ENCODE measurements at places on chromosomes 3 and 15.

- DNase-seq: peak; percentile 37
Measured at GRCh38 chr15:38299216-38299615, 46.6 kb downstream of the SPRED1 start.

GRCh38 chr15:32855942-32856341 is 138.1 kb downstream of the GREM1 start:
- peak; percentile 86 for DNase-seq

GRCh38 chr15:89971592-89971997 is 29.5 kb upstream of the ZNF710 start:
- peak; percentile 76 for DNase-seq

DNA sequence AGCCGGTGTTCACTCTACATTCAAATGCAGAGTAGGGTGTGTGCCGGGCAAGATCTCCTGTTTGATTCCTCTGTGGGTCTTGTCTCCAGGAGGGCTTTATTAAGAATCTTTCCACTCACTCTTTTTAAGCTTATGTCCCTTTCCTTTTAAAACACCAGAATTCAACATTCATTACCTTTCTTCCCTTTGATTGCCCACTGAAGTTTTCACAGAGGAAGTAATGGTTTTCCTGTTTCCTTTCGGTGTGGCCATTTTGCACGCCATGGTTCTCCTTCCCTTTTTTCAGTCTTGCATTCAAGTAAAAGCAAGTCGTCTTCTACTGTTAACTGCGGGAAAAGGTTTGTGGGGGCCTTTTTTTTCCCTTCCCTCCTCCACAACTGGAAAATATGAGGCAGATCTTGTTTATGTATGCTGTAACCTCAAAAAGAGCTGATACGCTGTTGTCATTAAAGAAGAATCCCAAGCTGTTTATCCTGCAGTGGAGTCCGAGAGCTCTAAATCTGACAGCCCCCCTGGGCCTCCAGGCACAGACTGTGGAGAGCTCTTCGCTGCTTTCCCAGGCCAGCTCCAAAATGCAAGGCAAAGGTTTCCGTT is 40.5 kb downstream of the FILIP1L start:
- DNase-seq: no peak

DNA sequence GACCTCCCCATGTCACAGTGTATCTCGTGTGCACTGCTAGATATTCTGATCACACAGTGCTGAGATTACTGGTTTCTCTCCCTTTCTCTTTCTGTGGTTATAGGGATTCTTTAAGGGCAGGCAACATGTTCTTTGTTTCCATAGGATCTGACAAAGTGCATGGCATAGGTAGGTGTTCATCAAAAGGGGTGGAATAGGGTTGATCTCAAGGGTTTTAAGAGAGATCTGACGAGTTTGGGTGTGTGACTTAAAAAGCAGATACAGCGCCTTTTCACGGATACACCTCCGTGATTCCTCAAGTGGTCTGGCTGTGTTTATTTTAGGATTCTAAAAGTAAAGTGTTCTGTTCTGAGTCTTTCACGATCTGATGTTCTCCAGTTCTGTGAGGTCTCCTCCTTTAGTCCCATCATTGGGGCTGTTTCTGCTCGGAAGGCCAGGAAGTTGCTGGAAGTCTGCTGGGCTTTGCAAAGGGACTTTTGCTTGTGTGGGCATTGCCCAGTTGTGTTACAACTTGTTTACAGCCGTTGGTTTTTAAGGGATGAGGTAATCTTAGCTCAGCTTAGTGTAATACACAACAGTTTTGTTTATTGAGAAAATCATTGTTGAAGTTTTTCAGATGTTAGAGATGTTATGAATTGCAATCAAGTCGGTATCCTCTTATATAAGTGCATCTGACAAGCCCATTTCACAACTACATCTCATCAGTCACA is 34.8 kb downstream of the IGF1R start:
- peak; percentile 76 for DNase-seq

GRCh38 chr15:65189102-65189740 is 4.1 kb upstream of the CLPX start:
- DNase-seq: peak; percentile 62

GRCh38 chr15:58568157-58568571 is 136.4 kb downstream of the LIPC start:
- DNase-seq: no peak

GRCh38 chr3:171219258-171219657 is 192.7 kb upstream of the SLC2A2 start:
- no peak for DNase-seq

DNA sequence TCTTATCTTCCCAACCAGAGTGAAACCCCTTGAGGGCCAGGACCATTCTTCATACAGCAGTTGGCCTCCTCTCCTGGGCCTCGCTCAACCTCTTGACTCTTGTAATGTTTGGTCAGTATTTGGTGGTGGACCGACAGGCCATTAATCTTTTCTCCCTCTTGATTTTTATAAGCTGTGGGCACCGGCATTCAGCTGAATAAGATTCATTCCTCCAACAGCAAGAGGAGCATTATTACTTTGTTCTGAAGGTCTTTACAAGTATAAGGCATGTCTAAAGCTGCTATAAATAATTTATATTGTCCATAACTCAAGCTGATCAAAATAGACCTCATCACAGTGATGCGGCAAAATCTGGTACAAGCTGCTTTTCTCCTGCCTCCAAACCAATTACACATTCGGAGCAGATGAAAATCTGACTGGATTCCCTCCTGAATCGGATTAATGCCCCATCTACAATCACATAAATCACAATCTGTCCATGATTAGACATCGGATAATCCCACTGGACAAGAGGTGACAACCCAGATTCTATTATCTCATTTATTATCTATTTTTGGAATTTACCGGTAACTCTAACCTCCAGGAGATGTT is 8.4 kb upstream of the ISL2 start:
- no peak for DNase-seq

DNA sequence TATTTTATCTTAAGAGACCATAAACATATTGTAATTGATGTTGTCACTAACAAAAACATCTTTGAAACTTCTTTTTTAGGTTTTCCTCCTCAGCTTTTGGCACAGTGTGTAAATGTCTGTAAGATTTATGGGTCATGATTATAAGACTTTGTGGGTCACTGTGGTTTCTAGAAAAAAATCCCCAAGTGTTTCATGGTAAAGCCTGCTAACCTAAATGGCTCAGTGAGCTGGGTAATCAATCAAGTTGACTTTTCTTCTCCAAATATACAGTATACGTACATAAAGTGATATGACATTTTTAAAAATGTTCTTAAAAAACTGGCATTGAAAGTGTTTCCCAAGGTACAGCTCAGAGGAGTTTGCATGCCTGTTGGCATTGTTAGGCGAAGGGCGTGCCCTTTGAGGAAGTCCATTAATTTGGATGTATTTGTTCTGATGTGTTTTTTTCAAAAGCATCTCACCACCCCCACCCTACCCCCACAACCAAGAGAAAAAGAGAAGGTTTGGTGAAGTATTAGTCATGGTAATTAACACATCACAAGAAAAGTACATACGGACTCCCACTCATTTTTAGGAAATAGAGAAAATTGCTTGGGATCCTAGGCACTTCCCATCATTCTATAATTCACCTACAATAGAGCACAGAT is 385.4 kb upstream of the LRRC3B start:
- peak; percentile 1 for DNase-seq

- no peak for DNase-seq
Measured at GRCh38 chr15:90570643-90571042, 40.9 kb downstream of the CRTC3 start.

DNA sequence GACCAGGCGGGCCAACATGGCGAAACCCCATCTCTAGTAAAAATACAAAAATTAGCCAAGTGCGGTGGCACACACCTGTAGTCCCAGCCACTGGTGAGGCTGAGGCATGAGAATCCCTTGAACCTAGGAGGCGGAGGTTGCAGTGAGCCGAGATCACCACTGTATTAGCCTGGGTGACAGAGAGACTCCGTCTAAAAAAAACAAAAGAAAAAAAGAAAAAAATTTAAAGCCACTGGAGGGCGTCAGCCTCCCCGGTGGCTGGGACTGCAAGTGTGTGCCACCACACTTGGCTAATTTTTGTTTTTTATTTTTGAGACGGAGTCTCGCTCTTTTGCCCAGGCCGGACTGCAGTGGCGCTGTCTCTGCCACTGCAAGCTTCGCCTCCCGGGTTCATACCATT is 7.9 kb downstream of the RTF1 start:
- no peak for DNase-seq

DNA sequence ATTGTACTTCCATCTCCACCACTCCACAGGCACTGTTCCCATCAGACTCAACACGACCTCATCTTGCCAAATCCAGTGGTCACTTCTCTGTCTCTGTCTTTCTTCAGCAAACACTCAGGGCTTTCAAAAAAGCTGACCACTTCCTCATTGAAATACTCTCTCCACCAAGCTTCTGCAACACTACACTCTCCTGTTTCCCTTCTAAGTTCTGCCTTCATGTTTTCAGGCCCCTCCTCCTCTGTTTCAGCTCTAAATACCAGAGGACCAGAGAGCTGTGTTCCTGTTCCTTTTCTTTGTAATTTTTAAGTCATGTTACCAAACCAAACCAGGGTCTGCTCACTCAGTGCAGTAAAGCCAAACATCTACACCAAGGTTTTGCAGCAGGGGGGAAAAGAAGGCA is 33.8 kb upstream of the ACP3 start:
- no peak for DNase-seq

DNA sequence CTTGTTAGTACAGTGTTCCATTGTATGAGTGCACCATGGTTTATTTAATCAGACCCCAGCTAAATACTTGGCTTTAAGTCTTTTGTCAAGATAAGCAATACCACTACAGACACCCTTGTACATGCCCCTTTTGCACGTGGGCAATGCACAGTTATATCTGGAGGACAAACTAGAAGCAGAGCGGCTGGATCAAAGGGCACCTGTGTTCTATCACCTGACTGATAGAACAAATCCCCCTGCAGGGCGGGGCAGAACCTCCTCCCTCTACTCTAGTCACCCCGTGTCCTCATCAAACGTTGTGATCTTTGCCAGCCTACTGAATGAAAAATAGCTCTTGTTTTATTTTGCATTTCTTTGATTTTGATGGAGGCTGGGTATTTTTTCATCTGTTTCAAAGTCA is 314.9 kb downstream of the TLE3 start:
- DNase-seq: no peak

DNA sequence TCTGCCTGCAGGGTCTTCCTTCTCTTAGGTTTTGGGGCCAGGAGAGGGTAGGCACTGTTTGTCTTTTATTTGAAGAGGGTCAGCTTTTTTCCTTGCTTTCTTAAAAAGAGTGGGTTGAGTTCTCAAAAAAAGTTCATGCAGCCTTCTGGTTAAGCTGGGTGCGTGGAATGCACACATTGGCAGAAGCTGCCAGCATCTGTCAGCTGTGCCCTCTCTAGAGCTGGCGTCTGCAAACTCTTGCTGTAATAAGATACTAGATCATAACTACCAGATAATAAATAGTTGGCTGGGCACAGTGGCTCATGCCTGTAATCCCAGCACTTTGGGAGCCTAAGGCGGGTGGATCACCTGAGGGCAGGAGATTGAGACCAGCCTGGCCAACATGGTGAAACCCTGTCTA is 373.4 kb downstream of the OCA2 start:
- no peak for DNase-seq

- DNase-seq: peak; percentile 59
Measured at GRCh38 chr15:101684384-101684783, 32.2 kb upstream of the TM2D3 start.

GRCh38 chr3:129485721-129486663 is 42.4 kb upstream of the RHO start:
- DNase-seq: peak; percentile 100

- no peak for DNase-seq
Measured at GRCh38 chr3:115857518-115858136, 234.3 kb downstream of the GAP43 start.

DNA sequence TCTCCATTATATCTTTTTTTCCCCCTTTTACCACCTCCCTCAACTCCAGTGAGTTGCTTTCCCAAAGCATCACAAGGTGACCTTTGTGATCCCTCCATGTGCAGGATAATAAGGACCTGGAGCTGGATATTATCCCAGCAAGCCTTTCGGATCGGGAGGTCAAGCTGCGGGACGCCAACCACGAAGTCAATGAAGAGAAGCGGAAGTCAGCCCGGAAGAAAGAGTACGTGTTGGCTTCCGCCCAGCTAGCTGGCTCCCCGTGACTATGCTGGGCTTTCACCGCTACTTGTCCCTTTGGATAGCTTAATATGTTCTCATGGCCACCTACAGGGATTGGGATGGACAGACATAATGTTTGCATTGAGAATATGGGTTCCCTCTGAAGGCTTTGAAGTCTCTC is 273.7 kb upstream of the UMPS start:
- no peak for DNase-seq

- no peak for DNase-seq
Measured at GRCh38 chr15:70344666-70345065, 246.9 kb upstream of the TLE3 start.

- DNase-seq: no peak
Measured at GRCh38 chr15:58292751-58293175, 139.0 kb upstream of the LIPC start.

DNA sequence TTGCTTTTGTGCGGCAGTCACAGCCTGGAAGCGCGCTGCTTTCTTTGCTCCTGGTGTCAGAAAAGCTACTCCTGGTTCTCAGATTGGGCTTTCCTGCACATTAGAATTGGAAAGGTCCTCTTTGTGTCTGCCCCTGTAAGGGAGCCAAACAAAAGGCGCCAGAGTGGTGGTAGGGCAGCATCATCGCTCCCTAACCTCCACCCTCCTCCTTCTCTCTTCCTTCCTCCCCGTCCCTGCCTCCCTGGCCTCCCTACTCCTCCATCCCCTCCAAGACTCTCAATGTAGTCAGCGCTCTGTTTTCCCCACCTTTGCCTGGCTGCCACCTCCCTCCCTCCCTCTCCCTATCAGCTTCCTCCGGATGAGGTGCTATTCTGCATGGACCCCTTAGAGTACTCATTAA is 65.3 kb downstream of the SH3GL3 start:
- no peak for DNase-seq

GRCh38 chr15:80154336-80154735 is 1.5 kb downstream of the FAH start:
- no peak for DNase-seq

DNA sequence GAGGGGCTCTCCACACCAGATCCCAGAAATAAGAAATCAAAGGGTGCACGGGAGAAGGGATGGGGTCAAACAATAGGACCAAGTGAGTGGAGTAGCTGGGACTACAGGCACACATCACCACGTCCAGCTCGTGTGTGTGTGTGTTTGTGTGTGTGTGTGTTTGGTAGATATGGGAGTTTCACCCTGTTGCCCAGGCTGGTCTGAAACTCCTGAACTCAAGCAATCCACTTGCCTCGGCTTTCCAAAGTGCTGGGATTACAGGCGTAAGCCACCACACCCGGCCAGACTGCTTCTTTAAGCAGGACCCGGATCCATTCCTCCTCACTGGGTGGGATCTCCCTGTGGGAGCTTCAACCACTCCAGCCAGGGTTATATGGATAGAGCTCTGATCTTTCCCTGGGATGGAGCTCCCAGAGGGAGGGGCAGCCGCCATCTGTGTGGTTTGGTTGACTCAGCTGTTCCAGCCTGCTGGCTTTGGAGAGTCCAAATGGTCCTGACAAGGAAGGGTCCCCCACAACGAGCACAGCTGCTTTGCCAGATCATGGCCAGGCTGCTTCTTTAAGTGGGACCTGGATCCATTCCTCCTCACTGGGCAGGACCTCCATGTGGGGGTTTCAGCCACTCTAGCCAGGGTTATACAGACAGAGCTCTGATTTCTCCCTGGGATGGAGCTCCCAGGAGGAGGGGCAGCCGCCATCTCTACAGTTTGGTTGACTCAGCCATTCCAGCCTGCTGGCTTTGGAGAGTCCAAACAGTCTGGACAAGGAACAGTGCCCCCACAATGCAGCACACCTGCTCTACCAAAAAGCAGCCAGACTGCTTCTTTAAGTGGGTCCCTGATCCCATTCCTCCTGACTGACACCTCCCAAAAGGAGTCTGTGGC is 9.1 kb upstream of the AVEN start:
- no peak for DNase-seq

- DNase-seq: no peak
Measured at GRCh38 chr15:44159492-44159891, 35.6 kb downstream of the FRMD5 start.
